ENCODE measurements at places on chromosomes 6 and 20. TPM values are rescaled to one million over a fixed set of nuclear protein-coding genes. Genes with fewer than 3 reads are reported as not detected.
A peak's percentile ranks its signal among the peaks of the same experiment; 100 is the strongest.

NRSN2 gene
- 26.7 TPM for total RNA-seq

SLC22A2 gene
- total RNA-seq, result not detected

TFAP2A gene
- 0.40 TPM for total RNA-seq

WFDC12 gene
- not detected for total RNA-seq

EBF4 gene
- total RNA-seq, result not detected

APCDD1L gene
- total RNA-seq, result not detected

CRISP3 gene
- total RNA-seq, result 0.31 TPM

SNAP25 gene
- not detected for total RNA-seq

DNA sequence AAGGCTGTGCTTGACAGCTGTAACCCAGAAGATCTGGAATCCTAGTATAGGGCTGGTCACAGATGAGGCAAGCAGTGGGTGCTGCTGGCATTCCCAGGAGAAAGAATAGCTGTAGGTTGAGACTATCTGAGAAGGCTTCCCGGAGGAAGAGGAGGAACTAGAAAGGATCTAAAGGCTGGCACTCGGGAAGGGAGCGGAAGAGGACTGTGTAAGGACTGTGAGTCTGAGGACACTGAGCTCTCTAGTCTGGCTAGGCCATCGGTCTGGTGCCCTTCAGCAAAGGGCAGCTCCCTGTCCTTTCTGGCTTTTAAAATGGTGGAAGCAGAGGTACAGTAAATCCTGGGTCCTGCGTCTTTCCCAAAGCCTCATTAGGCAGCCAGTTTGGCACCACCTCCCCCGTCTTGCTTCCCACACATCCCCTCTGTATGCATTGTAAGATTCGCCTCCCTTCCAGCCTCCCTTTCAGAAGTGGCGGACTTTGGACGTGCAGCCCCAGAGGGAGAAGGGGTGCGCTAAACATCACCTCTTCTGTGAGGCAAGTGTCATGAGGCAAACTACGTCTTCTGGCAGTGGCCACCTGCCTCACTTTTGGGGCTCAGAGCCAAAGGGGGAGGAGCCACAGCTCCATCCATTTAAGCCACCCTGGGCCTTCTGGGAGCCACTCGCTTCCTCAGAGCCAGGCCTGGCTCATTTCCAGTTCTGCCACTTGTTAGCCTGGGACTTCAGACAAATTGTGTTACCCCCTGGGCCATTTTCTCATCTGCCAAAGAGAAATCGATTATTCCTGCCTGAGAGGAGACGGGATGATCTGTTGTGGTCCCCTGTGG is 8.6 kb downstream of the SNPH start:
- H3K4me1 ChIP-seq, result peaks cover 15% of the 10 kb centered on the region
- H3K27ac ChIP-seq, result no peak overlapping the region
- H3K4me3 ChIP-seq, result no peak overlapping the region

- peaks cover 26% of the 10 kb centered on the region for H3K4me1 ChIP-seq
- H3K36me3 ChIP-seq, result no peaks in the 10 kb centered on the region
- no peak within 1 kb of the TSS for H3K4me3 ChIP-seq
- H3K27ac ChIP-seq, result no peak within 1 kb of the TSS
Observed at GRCh38 chr20:18057101-18057993, at the start of gene OVOL2. OVOL2 (minus strand) TSS chr20:18057916; CDS start chr20:18057634, 282 bp downstream.

DNA sequence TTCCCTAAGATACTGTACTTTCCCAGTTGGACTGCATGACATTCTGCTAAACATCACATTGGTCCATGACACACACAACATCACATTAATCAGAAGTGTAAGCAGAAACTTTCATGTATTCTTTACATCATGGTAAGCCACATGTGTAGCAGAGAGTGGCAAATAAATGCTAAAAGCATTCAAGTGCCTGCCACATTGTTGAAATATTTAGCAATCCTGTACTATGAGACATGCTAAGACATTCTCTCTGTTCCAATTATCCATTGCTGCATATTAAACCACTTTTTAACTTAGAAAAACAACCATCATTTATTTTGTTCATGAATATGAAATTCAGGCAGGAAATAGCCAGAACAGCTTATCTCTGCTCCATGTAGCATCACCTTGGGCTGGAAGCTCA is 207.7 kb upstream of the GJE1 start:
- H3K27me3 ChIP-seq, result no peaks in the 10 kb centered on the region
- no peak for DNase-seq
- no peak overlapping the region for H3K4me3 ChIP-seq
- H3K27ac ChIP-seq, result no peak overlapping the region

- H3K27me3 ChIP-seq, result no peaks in the 10 kb centered on the region
- no peak overlapping the region for H3K27ac ChIP-seq
- H3K4me1 ChIP-seq, result no peaks in the 10 kb centered on the region
- no peak overlapping the region for H3K4me3 ChIP-seq
Observed at GRCh38 chr6:147310521-147310920, 106.3 kb downstream of the STXBP5 start.

DNA sequence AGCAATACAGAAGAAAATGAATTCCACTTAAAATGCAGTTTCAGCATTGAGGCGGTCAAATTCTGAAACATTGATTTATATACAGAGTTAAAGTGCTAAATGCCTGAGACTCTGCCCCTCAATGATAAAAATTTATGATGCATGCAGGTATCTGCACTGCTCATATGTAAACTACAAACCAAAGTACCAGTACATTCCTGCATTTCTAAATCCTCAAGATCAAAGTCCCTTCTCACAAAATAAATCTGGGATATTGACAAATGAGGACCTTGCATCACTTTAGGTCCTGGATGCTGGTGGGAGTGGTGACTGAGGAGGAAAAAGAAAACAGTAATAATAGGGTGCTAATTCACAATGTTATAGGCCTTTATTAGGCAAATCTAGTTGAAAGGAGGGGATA is 101.9 kb downstream of the FIG4 start:
- H3K4me3 ChIP-seq, result no peak overlapping the region
- peaks cover 13% of the 10 kb centered on the region for H3K27me3 ChIP-seq
- DNase-seq, result no peak

DNA sequence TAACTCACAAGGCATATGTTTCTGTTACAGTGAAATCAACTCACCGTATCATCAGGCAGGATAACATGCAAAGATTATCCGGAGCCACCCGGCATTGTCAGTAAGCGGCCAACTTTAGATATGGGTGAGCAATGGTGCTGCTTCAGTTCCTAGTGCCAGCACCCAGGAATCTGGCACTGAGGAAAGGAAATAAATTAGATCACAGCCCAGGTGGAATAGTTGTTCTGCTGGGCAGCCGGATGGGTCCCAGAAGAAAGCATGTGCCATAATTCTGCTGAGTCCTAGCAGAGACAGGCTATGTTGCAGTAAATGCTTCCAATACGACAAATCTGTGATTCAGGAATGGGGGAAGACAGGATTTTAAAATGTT is 183.6 kb upstream of the SPTLC3 start:
- no peaks in the 10 kb centered on the region for H3K36me3 ChIP-seq
- no peak overlapping the region for H3K27ac ChIP-seq
- H3K4me1 ChIP-seq, result no peaks in the 10 kb centered on the region
- no peaks in the 10 kb centered on the region for H3K27me3 ChIP-seq

- no peak overlapping the region for H3K27ac ChIP-seq
- no peaks in the 10 kb centered on the region for H3K27me3 ChIP-seq
- H3K36me3 ChIP-seq, result no peaks in the 10 kb centered on the region
- no peak for DNase-seq
- no peak overlapping the region for H3K4me3 ChIP-seq
- no peaks in the 10 kb centered on the region for H3K4me1 ChIP-seq
Observed at GRCh38 chr6:128600397-128600951, 80.1 kb upstream of the PTPRK start.

DNA sequence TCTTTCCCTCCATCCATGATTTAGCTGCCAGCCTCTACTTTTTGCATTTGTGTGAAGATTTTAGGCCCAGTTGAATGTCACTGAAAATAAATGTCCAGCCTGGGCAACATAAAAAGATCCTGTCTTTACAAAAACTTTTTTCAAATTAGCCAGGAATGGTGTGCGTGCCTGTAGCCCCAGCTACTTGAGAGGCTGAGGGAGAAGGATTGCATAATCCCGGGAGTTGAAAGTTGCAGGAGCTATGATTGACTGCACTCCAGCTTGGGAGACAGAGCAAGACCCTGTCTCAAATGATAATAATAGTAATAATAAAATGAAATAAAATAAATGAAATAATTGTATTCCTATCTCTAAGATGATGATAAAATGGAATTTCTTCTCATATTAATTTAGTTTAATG is 5.0 kb upstream of the GFOD1 start:
- H3K4me1 ChIP-seq, result peaks cover 12% of the 10 kb centered on the region
- H3K4me3 ChIP-seq, result no peak overlapping the region
- no peaks in the 10 kb centered on the region for H3K36me3 ChIP-seq
- H3K27me3 ChIP-seq, result peaks cover 6% of the 10 kb centered on the region

- no peaks in the 10 kb centered on the region for H3K36me3 ChIP-seq
- no peak overlapping the region for H3K27ac ChIP-seq
- H3K4me1 ChIP-seq, result peaks cover 39% of the 10 kb centered on the region
- no peaks in the 10 kb centered on the region for H3K27me3 ChIP-seq
Observed at GRCh38 chr20:38166703-38167233, 1.7 kb upstream of the TGM2 start.

- H3K27me3 ChIP-seq, result no peaks in the 10 kb centered on the region
- H3K4me1 ChIP-seq, result no peaks in the 10 kb centered on the region
- H3K36me3 ChIP-seq, result no peaks in the 10 kb centered on the region
Observed at GRCh38 chr6:161274898-161275297, 1.0 kb upstream of the AGPAT4 start.

DNA sequence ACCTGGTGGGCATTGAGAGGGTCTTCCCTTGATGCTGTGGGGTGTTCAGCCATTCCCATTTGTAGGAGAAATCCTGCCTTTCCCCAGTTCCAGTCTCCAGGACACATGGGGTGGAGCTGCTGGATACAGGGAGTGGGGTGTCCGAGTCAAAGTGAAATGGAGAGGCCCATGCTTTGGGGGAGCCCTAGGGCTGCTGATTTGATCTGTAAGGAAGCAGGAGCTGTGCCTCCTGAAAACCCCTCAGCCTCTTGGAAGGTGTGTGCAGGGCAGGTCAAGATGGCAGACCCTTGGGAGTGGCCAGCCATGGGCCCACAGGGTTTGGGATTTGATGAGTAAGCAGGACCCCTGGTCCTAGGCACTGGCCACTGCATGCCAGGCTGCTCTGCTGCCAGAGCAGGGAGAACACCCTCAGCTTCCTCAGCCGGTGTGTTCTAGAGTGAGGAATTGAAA is 82.0 kb downstream of the SERAC1 start:
- no peak overlapping the region for H3K27ac ChIP-seq
- no peak for DNase-seq
- H3K4me3 ChIP-seq, result no peak overlapping the region
- H3K36me3 ChIP-seq, result peaks cover 69% of the 10 kb centered on the region
- H3K27me3 ChIP-seq, result no peaks in the 10 kb centered on the region

GRCh38 chr6:87827346-87827745 is 125.3 kb upstream of the AKIRIN2 start:
- H3K27me3 ChIP-seq, result peaks cover 10% of the 10 kb centered on the region
- no peak for DNase-seq
- H3K4me1 ChIP-seq, result no peaks in the 10 kb centered on the region
- no peak overlapping the region for H3K4me3 ChIP-seq

- no peaks in the 10 kb centered on the region for H3K4me1 ChIP-seq
- H3K27ac ChIP-seq, result no peak overlapping the region
- H3K27me3 ChIP-seq, result no peaks in the 10 kb centered on the region
- H3K36me3 ChIP-seq, result no peaks in the 10 kb centered on the region
Observed at GRCh38 chr6:164401871-164402270, 907.5 kb downstream of the C6orf118 start.

DNA sequence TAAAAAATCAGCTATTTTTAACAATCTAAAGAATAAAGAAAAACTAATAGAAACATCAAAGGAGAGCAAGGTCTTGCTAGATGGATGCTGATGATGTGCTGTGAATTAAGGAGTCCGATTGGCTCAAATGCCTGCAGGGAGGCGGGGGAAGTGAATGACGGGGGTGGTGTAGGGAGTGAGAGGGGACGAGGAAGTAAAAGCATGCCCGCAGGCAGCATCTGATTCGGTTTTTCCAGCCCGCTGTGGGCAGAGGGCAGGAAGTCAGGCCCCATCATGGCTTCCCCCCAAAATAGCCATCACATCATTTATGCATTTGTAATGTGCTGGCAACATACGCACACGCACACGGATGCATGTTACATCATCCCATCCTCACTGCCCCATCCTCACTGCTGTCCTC is 10.3 kb downstream of the RSPO4 start:
- H3K27ac ChIP-seq, result no peak overlapping the region
- no peaks in the 10 kb centered on the region for H3K36me3 ChIP-seq
- H3K27me3 ChIP-seq, result peaks cover 47% of the 10 kb centered on the region
- no peak overlapping the region for H3K4me3 ChIP-seq
- no peak for DNase-seq
- no peaks in the 10 kb centered on the region for H3K4me1 ChIP-seq

DNA sequence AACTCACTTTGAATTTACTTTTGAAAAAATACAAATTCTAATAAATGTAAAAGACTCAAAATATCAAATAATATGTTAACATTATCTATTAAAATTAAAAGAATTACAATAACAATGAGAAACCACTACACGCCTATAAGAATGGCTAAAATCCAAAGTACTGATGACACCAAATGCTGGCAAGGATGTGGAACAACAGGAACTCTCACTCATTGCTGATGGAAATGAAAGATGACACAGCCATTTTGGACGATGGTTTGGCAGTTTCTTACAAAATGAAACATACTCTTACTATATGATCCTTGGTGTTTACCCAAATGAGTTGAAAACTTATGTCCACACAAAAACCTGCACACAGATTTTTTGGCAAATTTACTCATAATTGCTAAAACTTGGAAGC is 15.6 kb upstream of the STX11 start:
- H3K36me3 ChIP-seq, result no peaks in the 10 kb centered on the region
- no peak overlapping the region for H3K4me3 ChIP-seq
- no peak overlapping the region for H3K27ac ChIP-seq
- no peaks in the 10 kb centered on the region for H3K4me1 ChIP-seq
- H3K27me3 ChIP-seq, result peaks cover 3% of the 10 kb centered on the region

DNA sequence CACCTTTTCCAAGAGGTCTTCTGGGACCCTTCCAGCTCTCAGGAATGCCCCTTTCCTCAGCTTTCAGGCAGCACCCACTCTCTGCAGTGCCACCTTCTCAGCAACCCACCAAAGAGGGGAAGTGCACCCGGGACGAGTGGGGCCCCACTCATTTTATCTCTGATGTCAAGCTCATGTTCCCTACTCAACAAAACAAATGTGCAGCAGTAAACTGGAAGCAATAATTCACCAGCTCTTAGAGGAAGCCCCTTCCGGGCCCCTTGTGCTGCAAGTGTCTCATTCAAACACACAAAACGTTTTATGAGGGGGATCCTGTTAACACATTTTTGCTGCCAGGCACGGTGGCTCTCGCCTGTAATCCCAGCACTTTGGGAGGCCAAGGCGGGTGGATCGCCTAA is 13.6 kb downstream of the GFOD1 start:
- no peaks in the 10 kb centered on the region for H3K27me3 ChIP-seq
- H3K27ac ChIP-seq, result no peak overlapping the region
- H3K4me3 ChIP-seq, result no peak overlapping the region
- H3K4me1 ChIP-seq, result peaks cover 10% of the 10 kb centered on the region
- no peaks in the 10 kb centered on the region for H3K36me3 ChIP-seq

GRCh38 chr6:136757150-136757549 is 35.1 kb downstream of the MAP3K5 start:
- H3K27me3 ChIP-seq, result no peaks in the 10 kb centered on the region
- peak overlapping the region; percentile 46 for H3K27ac ChIP-seq
- no peak for DNase-seq
- H3K4me3 ChIP-seq, result no peak overlapping the region
- H3K36me3 ChIP-seq, result no peaks in the 10 kb centered on the region
